ENCODE measurements at places on chromosomes 3 and 15.

- peak; percentile 76 for DNase-seq
Measured at GRCh38 chr3:42654331-42655201, 1.1 kb downstream of the ZBTB47 start.

DNA sequence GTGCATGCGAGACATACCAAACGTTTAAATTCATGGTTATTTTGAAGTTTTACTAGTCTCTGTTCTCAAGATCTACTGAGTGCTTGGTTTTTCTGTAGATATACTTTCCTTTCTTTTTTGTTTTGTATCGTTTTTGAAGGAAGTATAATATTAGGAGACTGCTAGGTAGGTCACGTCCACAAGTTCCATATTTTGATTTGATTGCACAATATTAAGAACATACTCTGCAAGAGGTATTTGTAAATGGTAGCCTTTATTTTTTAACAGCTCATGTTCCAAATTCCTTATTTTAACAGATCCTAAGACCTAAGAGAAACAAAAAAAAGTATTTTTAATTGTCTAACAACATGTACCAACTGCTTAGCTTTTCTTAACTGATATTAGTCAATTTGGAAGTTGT is 156.7 kb downstream of the SERPINI1 start:
- no peak for DNase-seq

- no peak for DNase-seq
Measured at GRCh38 chr3:141368062-141368924, at the start of gene ZBTB38. ZBTB38 (plus strand) TSS chr3:141368504; CDS start chr3:141442389, 73,885 bp downstream.

- no peak for DNase-seq
Measured at GRCh38 chr3:156256256-156256655, 135.9 kb downstream of the KCNAB1 start.

- DNase-seq, result no peak
Measured at GRCh38 chr15:45393851-45394250, 15.5 kb upstream of the GATM start.

GRCh38 chr3:182729903-182730674 is 63.2 kb upstream of the ATP11B start:
- DNase-seq, result no peak

- DNase-seq, result no peak
Measured at GRCh38 chr15:71345186-71345585, 229.9 kb downstream of the THSD4 start.

- DNase-seq, result no peak
Measured at GRCh38 chr15:101361418-101361817, 66.4 kb upstream of the SNRPA1 start.

- DNase-seq, result no peak
Measured at GRCh38 chr3:57160076-57160764, 4.9 kb downstream of the IL17RD start.

DNA sequence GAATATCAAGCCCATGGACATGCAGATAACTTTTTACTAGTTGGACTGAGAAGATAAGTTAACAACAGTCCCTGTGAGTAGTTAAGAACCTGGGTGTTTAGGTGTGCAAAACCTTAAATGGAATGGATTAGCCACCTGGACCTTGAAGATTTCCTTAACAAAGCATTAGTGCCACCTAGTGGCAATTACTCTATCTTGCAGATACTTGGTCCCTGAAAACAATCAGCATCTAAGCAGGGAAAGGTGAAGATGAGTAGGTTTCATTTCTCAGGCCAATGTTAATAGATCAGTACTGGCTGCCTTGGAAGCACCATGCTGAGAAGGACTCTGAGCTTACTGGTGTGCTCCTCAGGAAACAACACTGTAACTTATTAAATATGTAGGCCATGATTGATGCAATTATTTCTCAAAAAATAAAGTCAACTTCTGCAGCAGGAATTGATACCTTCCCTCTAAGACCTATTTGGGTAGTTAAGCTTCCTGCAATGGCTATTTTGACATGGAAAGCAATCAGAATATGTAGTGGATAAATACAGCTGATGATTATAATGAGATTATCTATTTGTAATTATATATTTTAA is 329.4 kb downstream of the TBC1D5 start:
- DNase-seq, result no peak

- no peak for DNase-seq
Measured at GRCh38 chr3:112633191-112633590, 7.8 kb downstream of the CCDC80 start.

GRCh38 chr3:193819117-193820010 is 226.4 kb downstream of the OPA1 start:
- DNase-seq, result no peak

DNA sequence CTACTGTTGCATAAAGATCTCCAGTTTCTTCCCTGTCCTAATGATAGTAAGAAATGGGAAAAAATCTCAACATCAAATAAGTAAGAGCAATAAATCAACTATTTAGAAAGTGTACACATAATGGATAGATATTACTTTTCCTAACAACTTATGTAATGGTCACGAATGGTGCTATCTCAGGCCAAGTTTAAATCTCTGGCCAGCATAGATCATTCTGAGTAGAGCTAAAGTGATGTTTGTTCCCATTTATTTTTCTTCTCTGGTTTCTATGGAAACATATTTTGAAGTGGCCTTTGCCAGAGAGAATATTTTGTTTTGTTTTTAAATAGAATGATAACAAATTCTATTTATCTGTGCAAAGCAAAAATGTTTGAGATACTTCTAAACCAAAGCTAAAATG is 249.7 kb upstream of the TTC14 start:
- no peak for DNase-seq

- DNase-seq, result no peak
Measured at GRCh38 chr3:115323380-115323779, 176.3 kb upstream of the ZBTB20 start.

- no peak for DNase-seq
Measured at GRCh38 chr3:126551121-126551838, 7.5 kb downstream of the C3orf22 start.

GRCh38 chr15:88874275-88874674 is 21.1 kb downstream of the HAPLN3 start:
- no peak for DNase-seq

DNA sequence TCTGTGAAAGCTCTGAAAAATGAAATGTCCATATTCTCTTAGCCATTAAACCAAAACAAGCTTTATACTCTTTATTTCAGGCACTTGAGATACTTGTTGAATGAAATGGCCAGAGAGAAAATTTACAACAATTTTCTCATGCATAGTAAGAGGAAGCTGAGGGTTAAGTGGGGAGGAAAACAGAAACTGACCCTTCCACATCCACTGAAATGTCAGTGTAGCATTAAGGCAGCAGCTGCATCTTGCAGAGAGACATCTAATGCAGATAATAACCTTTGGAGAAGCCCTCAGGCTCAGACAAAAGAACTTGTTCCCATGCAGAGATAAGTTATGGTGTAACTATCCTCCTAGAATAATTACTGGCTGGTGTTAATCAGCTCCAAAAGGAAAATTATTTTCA is 34.0 kb downstream of the ZDHHC23 start:
- DNase-seq, result no peak

GRCh38 chr3:125050488-125051090 is 5.2 kb downstream of the HEG1 start:
- DNase-seq, result no peak

DNA sequence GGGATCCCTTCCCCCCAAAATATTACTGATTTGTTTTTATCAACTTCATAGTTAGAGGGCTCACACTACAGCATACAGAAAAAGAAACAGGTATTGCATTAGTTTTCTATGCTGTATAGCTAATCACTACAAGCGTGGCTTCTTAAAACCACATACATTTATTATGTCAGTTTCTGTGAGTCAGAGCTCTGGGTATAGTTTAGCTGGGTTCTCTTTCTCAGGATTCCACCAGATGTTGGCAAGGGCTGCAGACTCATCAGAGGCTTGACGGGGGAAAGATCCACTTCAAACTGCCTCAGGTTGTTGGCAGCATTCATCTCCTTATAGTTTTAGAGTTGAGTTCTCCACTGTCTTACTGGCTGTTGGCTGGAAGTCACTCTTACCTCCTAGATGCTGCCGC is 328.0 kb downstream of the NLGN1 start:
- no peak for DNase-seq

DNA sequence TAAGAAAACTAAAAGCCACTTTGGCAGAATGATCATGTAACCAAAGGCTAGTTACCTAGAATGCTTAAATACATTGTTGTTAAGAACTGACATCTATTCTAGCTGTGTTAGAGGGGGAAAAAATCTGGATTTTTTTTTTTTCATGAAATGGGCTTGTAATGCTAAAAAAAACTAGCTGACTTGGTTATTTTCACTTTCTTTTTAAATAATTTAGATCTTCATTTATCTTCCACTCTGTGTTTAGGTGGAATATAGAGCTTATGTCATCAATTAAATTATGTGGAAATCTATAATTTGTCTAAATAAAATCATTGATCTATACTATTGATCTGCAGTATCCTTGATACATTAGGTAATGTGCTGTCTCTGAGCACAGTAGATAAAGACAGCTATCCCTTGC is 217.4 kb downstream of the TCF12 start:
- no peak for DNase-seq

GRCh38 chr15:90364251-90364650 is 12.2 kb downstream of the ZNF774 start:
- DNase-seq, result no peak

GRCh38 chr3:45210308-45211041 is 15.6 kb downstream of the TMEM158 start:
- DNase-seq, result peak; percentile 7

DNA sequence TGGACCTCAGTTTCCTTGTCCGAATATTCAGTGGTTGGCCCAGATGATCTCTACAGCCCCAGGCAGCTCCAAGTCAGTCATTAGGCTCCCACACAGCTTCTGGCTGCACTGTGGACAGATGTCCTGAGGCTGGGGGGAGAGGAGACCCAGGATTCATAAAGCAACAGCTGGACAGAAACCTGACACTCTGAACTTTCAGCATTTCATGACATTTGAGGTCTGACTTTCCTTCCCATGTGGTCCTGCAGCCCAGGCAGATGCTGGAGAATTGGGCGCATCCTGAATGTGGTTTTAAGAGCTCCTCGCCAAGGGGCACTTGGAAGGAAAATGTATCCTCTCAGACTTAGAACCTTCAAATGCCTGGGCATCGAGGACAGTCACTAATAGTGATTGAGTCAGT is 307.6 kb upstream of the LRRFIP2 start:
- no peak for DNase-seq

DNA sequence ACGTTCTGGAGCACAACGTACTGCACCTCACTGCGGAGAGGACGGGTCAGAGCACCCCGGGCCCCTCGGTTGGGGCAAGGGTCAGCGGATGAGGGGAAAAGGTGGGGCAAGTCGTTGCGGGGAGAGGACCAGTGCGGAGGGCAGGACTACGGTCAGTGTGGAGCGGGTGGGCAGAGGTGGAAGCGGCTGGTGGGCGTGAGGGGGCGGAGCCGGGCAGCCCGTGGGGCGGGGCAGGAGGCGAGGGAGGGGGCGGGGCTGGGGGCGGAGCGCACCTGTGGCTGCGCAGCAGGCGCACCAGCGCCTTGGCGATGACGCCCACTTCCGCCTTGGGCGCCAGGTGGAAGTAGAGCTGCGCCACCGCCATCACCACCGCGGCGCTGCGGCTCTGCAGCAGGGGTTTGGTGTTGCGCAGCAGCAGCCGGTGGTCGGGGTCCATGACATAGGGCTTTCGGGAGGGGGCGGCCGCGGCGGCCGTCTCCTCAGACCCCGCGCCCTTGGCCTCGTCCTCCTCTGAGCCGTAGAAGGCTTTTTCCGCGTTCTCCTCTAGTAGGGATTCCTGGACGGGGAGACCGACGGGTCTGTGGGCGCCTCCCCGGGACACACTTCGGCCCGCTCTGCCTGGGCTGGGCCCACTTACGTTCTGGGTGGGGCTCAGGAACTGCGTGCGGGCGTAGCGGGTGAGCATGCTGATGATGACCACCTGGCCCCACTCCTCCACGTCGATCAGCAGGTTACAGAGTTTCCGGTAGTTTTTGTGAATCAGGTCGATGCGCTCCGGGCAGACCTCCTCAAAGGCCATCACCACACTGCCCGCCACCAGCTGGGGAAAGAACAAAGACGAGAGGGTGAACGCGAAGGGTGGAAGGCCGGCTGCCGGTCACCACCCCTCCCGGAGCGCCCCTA is 29.2 kb downstream of the AP3B2 start:
- DNase-seq, result no peak

- DNase-seq, result no peak
Measured at GRCh38 chr3:126153695-126154360, 26.6 kb downstream of the ALDH1L1 start.

GRCh38 chr15:39025321-39025720 is 460.7 kb upstream of the RASGRP1 start:
- no peak for DNase-seq

DNA sequence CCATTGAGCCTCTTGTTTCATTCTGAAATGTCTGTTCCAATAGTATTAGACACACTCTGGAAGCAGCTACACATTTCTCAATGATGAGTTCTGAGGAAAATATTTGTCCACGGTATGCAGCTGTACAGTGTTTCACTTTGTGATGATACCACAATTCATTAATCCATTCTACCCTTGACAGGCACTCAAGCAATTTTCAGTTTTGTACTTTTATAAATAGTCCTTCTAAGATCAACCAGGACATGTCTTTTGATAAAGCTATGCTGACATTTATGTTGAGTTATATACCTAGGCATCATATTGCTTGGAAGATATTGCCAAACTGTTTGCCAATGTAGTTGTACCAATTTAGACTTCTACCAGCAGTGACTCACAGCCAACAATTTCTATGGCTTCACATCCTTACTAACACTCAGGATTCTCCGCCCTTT is 165.1 kb upstream of the COL8A1 start:
- no peak for DNase-seq

DNA sequence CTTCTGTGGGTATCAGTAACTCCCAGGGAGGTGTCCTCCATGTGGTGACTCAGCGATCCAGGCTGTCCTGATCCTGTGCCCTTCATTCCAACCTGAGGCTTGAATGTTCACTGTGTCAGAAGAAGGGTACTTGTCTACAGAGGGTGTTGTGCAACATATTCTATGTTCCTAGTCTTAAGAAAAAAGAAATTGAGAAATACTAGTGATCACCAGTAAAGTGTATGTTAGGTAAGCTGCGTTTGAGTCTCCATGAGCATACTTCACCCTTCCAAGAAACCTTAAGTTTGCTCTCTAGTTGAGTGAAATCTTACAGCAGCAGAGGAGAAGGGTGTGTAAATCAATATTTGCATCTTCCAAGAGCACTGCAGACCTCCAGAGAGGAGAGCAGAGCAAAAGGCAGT is 122.2 kb upstream of the SLC24A5 start:
- DNase-seq, result no peak

Measured in C1 segment of cervical spinal cord (tissue), 14 donors.